ENCODE measurements at places on chromosomes 11 and 22. TPM values are rescaled to one million over a fixed set of nuclear protein-coding genes. Genes with fewer than 3 reads are reported as not detected.

DNA sequence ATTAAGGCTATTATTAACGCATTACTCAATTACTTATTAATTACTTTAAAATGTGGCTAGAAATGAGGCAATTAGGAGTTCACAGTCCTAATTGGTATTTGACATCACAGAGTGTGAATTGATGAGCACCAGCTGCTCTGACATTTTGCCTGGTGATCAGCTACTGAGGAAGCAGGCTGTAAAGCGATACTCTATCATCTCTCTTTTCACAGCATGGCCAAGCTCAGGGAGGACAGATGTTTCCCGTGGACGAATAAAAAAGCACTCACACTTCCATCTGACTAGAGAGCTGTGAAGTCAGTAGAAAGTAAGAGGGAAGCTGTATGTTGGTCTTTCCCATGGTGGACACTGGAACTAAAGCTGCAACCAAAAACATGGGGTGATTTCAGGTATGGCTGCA lies 29.1 kb upstream of the SYT9 start:
- no peak for DNase-seq

DNA sequence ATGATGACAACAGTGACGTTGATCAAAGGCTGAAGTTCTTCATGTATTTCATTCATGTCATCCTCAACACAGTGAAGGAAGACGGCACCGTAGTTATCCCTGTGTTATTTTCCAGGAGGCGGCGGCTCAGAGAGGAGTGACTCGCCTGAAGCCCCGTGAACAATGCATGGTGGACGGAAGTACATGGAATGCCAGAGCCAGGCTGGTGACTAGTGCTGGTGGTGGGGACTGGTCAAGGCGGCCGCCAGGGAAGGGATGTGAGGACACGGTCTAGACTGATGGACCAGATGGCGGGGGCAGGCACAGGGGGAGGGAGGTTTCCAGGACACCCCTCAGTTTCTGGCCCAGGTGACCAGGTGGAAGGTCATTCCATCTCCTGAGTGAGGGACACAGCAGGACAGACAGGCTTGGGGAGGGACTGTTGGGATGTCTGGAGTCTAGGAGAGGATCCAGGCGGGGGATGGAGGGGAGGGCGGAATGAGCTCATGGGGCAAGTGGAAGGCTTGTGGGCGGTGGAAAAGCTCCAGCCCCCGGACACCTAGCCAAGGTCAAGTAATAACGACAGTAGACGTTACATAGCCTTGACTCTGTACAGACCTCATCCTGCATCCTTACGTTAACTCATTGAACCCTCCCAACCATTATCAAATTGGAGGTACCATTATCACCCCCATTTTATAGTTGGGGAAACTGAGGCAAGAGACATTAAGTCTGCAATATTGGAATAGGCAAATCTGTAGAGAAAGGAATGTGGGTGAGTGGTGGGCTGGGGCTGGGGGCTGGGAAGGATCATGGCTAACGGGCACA lies 16.0 kb upstream of the PICK1 start:
- no peak for DNase-seq

- no peak for DNase-seq
Observed at GRCh38 chr22:17754233-17754925, 19.9 kb downstream of the BID start.

GRCh38 chr11:21430537-21430936 lies 761.2 kb downstream of the NELL1 start:
- no peak for DNase-seq

GRCh38 chr22:22166941-22167713 lies 77.5 kb upstream of the VPREB1 start:
- no peak for DNase-seq

- no peak for DNase-seq
Observed at GRCh38 chr11:32439501-32440210, 4.3 kb upstream of the WT1 start.

- DNase-seq = no peak
Observed at GRCh38 chr22:49751966-49752597, 75.6 kb downstream of the BRD1 start.

DNA sequence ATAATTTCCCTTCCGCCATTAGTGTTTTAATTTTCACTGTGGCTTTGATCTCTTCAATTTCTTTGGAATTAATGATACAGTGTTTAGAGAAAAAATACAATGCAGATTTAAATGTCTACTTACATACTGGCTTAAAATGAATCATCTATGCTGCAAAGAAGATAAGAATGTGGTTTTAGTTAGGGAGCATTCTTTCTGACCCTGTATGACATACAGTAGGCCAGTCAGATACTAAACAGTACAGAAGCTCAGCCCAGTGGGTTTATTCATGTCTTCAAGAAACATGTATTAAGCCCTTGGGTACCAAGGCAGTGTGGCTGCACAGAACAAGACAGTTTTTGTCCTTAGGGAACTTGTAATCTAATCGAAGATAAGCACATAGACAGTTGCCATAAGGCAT lies 268.8 kb downstream of the DDX10 start:
- DNase-seq = no peak

Gene OR5P2
- not detected for polyA plus RNA-seq

- DNase-seq = no peak
Observed at GRCh38 chr22:39617970-39618757, 47.6 kb downstream of the CACNA1I start.

DNA sequence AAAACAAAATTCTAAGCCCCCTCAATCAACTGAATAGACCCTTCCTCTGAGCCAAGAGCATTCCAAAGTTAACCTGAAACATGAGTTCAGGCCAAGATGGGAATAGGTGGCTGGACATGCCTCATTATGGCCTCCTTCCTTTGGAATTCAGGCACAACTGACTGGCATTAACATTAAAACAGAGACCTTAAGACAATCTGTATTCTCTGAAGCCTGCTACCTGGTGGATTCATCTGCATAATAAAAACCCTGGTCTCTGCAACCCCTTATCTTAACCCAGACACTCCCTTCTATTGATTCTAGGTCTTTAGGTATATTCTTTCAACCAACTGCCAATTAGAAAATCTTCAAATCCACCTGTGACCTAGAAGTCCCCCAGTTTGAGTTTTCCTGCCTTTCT lies 66.3 kb downstream of the JRKL start:
- DNase-seq = no peak

DNA sequence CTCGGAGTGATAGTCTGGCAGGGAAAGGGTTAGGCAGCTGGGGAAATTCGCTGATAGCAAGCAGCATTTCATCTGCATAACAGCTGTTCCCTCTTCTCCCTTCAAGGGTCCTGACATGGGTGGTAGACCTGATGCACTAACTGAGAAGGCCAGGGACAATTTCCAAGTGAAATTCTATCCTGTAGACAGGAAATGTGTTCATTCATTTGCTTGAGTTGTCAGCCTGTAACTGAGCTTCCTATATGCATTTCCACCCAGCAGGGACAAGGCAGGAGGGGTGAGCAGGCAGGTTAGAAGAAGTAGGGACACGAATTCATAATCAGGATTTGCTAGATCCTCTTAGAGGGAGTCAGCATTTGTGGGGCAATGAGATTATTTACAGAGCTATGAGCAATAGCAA lies 154.3 kb upstream of the NCAM1 start:
- DNase-seq = no peak

Gene HDAC10
- polyA plus RNA-seq = 3.8 TPM

Gene CSNK2A3
- 0.32 TPM for polyA plus RNA-seq

Gene UBQLNL
- not detected for polyA plus RNA-seq

Gene KCNK4
- not detected for polyA plus RNA-seq

- DNase-seq = no peak
Observed at GRCh38 chr11:75583718-75584658, 21.9 kb downstream of the SERPINH1 start.

- DNase-seq = no peak
Observed at GRCh38 chr11:64456509-64457320, 97.8 kb downstream of the RPS6KA4 start.

GRCh38 chr11:46675288-46675851 lies 25.0 kb downstream of the ARHGAP1 start:
- no peak for DNase-seq

Gene OR10D3
- not detected for polyA plus RNA-seq

Gene VPREB1
- not detected for polyA plus RNA-seq

DNA sequence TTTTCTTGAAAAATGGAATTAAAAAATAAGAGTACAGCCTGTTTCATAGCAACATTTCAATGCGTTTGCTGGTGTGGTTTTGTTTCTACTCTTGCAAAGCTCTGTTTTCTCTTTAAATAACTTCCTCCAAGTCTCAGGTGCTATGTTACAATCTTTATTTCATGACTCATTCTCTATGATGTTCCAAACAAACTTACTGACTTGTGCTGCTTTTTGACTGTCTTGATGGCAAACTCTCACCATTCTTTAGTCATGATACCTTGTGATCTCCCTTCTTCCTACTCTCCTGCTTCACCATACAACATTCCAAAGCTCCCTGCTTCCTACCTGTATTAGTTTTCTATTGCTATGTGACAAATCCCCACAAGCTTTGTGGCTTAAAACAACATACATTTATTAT lies 166.1 kb downstream of the C11orf91 start:
- no peak for DNase-seq

Gene CNIH2
- not detected for polyA plus RNA-seq

DNA sequence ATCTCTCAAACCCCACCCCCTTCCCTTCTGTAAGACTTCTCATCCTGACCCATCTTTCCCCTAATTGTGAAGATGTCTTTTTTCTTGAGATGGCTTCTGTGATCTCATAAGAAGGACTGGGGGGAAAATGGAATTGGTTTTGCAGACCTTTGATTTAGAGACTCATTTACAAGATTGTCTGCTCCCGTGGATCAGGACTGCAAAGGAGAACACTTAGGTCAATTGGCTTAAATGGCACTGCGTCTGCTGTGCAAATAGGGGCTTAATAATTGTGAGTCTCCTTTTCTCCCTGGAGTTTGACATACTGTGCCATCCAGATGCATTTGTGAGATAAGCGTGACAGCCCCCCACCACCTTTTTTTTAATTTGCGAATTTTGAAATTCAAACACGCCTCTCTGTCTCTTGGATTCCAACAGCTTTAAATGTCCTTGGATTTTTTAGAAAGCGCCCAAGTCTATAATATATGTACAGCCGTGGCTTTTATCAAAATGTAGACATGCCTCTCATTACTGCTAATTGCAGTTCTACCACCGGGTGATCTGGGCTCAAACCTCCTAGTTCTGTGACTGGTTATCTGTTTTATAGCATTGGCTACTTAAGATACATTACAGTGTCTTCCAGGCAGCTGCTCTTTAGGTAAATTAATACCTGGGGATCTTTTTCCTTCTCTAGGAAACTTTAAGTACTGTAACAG lies 150.0 kb downstream of the DBX1 start:
- no peak for DNase-seq

Gene MCHR1
- polyA plus RNA-seq = not detected

- no peak for DNase-seq
Observed at GRCh38 chr11:64025205-64025604, 10.5 kb upstream of the FLRT1 start.

- DNase-seq = no peak
Observed at GRCh38 chr11:96278039-96278897, 64.7 kb downstream of the MAML2 start.

- no peak for DNase-seq
Observed at GRCh38 chr11:78576549-78577097, 2.0 kb upstream of the NARS2 start.

GRCh38 chr11:69040581-69041260 lies 8.0 kb upstream of the TPCN2 start:
- DNase-seq = no peak

DNA sequence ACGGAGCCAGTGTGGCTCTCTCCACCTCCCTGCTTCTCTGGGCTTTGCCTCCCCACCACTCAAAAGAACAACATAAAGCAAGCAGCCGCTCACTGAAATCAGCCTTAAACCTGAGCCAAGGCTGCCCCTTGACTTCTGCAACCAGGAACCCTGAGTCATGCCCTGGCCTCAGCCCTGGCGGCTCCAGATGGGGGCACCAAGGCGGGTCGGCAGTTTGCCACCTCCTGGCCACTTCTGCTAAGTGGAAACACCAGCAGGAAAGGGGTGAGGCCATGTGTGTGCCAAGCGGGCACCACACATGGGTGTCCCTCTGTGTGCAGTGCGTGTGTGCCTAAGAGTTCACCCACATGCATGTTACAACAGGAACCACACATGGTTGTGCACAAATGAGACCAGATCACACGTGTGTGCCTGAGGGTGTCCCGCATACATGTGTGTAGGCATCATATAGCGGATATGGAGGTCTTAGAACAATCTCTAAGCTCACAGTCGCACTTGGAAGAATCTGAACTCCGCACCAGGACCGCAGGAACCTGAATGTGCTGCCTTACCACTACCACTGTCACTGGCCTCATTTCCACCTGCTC lies 221.2 kb downstream of the MN1 start:
- DNase-seq = no peak

GRCh38 chr22:37661160-37661924 lies 2.8 kb downstream of the PDXP start:
- peak; percentile 34 for DNase-seq

Gene EFCAB6
- 0.15 TPM for polyA plus RNA-seq

DNA sequence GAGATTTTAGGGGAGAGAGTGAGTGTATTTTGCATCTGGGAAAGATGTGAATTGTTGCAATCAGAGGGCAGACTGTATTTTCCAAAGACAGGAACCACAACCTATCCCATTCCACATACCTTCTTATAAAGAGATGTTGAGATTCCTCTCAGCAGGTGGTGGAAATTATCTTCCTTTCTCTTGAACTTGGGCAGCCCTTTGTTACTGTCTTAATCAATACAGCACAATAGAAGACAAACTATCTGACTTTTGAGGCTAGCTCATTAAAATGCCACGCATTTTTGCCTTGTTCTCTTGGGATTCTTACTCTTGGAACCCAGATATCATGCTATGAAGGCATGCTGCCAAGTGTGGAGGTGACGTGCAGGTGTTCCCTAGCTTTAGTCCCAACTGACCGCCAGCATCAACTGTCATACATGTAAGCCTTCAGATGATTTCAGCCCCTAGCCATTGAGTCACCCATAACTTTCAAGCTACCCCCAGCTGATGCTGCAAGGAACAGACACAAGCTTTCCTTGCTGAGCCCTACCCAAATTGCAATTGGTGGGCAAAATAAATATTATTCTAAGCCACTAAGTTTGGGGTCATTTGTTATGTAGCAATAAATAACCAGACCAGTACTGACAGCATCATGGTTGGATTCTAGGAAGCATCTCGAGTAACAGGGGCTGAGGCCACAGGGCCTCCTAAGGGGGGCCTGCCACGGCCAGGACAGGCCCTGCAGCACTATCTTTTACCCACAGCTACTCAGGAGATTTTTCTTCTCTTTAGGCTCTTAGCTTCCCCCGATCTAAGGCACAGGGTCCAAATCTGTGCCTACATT lies 63.0 kb downstream of the RPL27A start:
- no peak for DNase-seq

Gene NNMT
- not detected for polyA plus RNA-seq

DNA sequence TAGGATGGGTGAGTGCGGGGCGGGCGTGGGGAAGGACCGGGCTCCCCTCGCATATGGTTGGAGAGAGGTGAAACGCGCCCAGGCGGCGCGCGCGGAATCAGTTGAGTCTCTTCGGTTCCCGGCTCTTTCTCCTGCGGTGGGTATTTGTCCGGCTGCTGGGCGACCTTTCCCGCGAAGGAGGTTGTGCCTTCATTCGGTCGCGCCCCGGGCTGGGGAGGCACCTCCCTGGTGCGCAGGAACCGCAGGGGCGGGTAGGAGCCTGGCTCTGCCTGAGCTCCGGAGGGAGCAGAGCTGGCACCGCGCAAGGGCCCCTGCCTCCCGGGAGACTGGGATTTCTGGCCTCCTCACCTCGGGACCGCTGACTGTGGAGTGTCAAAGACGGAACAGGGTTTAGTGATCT lies 27.5 kb downstream of the SAA4 start:
- DNase-seq = no peak

Gene NCR3LG1
- polyA plus RNA-seq = not detected
